ENCODE measurements at places on chromosomes 7 and 10. TPM values are rescaled to one million over a fixed set of nuclear protein-coding genes. Genes with fewer than 3 reads are reported as not detected.

The GIMAP1 gene
- 8.1 TPM for total RNA-seq

The NUTM2D gene
- 3.7 TPM for total RNA-seq

The PGAM2 gene
- total RNA-seq, result 1.3 TPM

The METTL27 gene
- 2.1 TPM for total RNA-seq

The KNDC1 gene
- total RNA-seq, result not detected

The LMOD2 gene
- not detected for total RNA-seq

The PLAU gene
- total RNA-seq, result not detected

The IL15RA gene
- total RNA-seq, result 4.4 TPM

GRCh38 chr10:122460891-122461293, 461 bp upstream of the HTRA1 start:
- H3K4me3 ChIP-seq, result peak overlapping the region; percentile 26
- peaks cover 72% of the 10 kb centered on the region for H3K27me3 ChIP-seq
- H3K36me3 ChIP-seq, result no peaks in the 10 kb centered on the region
- peaks cover 25% of the 10 kb centered on the region for H3K4me1 ChIP-seq
- no peak for DNase-seq

DNA sequence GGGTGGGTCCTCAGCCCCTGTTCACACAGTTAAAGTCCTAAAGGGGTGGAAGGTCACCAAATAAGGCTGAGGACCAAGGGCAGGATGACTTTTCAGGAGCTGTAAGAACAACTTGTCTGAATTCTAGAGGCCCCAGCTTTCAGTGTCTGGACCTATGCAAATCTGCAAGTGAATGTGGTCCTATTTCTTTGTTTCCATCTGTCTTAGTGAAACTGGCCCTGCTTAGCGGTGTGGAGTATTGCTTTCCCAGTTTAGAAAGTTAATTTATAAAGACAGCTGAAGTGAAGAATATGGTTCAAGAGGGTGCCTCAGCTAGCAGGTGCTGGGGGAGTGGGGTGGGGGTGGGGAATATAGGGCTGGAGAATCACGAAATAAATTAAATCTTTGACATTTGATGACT, 40.1 kb downstream of the HHEX start:
- no peak for DNase-seq
- no peaks in the 10 kb centered on the region for H3K4me1 ChIP-seq
- no peak overlapping the region for H3K27ac ChIP-seq
- H3K36me3 ChIP-seq, result no peaks in the 10 kb centered on the region

- H3K27me3 ChIP-seq, result no peaks in the 10 kb centered on the region
- peak; percentile 58 for DNase-seq
- H3K4me3 ChIP-seq, result peak overlapping the region; percentile 87
- no peaks in the 10 kb centered on the region for H3K36me3 ChIP-seq
- peak overlapping the region; percentile 71 for H3K27ac ChIP-seq
- peaks cover 33% of the 10 kb centered on the region for H3K4me1 ChIP-seq
Measured at GRCh38 chr7:139777133-139777891, 486 bp downstream of the HIPK2 start.

- no peak for DNase-seq
- H3K4me1 ChIP-seq, result no peaks in the 10 kb centered on the region
- H3K27me3 ChIP-seq, result no peaks in the 10 kb centered on the region
- no peak overlapping the region for H3K4me3 ChIP-seq
Measured at GRCh38 chr7:113480537-113480936, 362.2 kb upstream of the SMIM30 start.

- H3K4me1 ChIP-seq, result no peaks in the 10 kb centered on the region
- no peak overlapping the region for H3K27ac ChIP-seq
- H3K36me3 ChIP-seq, result no peaks in the 10 kb centered on the region
- no peak for DNase-seq
Measured at GRCh38 chr7:75646571-75647102, 92.1 kb downstream of the HIP1 start.

- H3K27ac ChIP-seq, result no peak overlapping the region
- no peak overlapping the region for H3K4me3 ChIP-seq
- H3K27me3 ChIP-seq, result peaks cover 2% of the 10 kb centered on the region
- no peaks in the 10 kb centered on the region for H3K36me3 ChIP-seq
- no peaks in the 10 kb centered on the region for H3K4me1 ChIP-seq
- no peak for DNase-seq
Measured at GRCh38 chr10:97574374-97575126, 2.0 kb downstream of the ANKRD2 start.

DNA sequence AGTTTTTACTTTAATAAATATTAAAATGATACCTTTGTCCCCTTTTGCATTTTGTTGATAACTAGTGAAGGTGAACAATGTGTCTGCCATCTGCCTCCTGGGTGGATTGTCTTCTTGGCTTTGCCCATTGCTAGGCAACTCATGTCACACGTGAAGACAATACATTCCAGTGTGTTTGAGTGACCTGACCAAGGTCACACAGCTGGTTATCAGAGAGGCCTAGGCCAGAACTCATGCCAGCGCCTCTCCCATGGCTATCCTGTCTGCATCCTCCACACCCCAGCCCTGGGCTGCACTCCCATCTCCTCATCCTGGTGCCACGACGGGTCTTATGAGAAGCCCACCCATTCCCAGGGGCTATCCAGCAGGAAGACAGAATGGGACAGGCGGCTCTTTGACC, 108.7 kb downstream of the PLCE1 start:
- no peak overlapping the region for H3K27ac ChIP-seq
- no peaks in the 10 kb centered on the region for H3K36me3 ChIP-seq
- no peaks in the 10 kb centered on the region for H3K4me1 ChIP-seq
- H3K27me3 ChIP-seq, result no peaks in the 10 kb centered on the region

- H3K27ac ChIP-seq, result no peak overlapping the region
- H3K27me3 ChIP-seq, result peaks cover 23% of the 10 kb centered on the region
- no peak overlapping the region for H3K4me3 ChIP-seq
- no peak for DNase-seq
- no peaks in the 10 kb centered on the region for H3K36me3 ChIP-seq
Measured at GRCh38 chr7:128243273-128243672, 2.2 kb downstream of the LEP start.

DNA sequence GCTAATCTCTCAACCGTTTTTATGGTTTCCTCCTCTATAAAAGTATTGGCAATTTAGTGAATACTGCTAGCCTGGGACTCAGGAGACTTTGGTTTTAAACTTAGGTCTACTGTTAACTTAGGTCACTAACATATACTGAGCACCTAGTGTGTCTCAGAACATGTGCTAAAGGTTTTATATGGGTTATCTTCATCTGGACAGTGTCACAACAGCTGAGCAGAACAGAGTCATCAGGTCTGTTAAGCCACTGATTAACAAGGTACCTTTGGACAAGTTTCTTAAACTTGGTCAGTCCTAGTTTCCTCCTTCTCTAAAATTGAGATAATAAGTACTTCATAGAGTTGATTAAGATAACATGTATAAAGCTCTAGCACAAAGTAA, 30.6 kb downstream of the NET1 start:
- peaks cover 6% of the 10 kb centered on the region for H3K4me1 ChIP-seq
- no peak for DNase-seq

DNA sequence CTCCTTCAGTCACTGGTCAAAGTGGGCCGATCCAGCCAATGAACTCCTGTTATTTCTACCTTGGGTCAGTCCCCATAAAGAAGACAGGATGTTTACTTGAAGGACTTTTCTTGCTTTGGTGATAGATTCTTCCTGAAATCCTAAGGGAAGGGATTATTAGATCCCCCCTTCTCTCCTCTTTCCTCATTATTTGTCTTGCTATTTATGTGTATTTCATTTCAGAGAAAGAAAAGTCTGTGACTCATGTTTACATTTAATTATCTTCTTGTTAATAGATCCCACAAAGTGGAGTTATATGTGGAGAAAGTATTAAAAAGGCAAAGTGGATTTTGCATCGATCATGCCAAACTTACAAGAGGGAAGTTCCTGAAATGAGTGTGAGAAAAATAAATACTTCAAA, 341.5 kb downstream of the PHTF2 start:
- H3K27ac ChIP-seq, result no peak overlapping the region
- H3K4me1 ChIP-seq, result no peaks in the 10 kb centered on the region
- H3K27me3 ChIP-seq, result no peaks in the 10 kb centered on the region
- H3K4me3 ChIP-seq, result no peak overlapping the region
- DNase-seq, result no peak

DNA sequence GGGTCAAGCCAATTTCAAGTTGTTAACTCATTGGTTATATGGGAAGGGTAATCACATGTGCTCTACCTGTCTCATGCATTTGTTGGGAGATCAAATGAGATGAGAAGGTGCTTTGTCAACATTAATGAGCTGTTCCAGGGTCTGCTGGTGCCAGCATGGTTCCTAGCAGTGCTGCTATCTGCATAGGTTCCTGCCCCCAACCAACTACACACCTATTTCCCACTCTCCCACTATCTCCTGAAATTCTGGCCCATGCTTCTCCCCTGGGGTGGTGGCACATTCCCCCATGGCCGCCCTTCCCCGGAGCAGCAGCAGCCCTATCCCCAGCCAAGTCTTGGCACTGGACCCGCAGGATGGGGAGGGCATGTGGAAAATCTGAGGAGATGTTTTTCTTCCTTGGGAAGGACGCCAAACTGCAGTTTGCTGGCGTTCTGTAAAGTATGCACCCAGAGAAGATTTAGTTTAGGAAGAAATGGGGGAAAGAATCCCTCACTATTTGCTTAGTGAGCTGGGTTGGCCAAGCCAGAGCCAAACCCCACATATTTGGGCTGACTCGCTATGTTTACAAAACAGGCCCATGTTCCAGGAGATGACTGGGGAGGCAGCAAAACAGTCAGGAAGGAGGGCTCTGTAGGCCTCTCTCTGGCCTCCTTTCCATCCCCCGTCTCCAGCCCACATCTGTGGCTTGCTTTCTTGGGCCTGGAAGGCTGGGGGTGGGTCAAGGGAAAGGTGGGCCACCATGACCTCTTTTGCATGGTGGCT, 42.5 kb downstream of the PPP1R3C start:
- H3K27ac ChIP-seq, result no peak overlapping the region
- H3K36me3 ChIP-seq, result no peaks in the 10 kb centered on the region
- no peaks in the 10 kb centered on the region for H3K4me1 ChIP-seq
- peaks cover 19% of the 10 kb centered on the region for H3K27me3 ChIP-seq

DNA sequence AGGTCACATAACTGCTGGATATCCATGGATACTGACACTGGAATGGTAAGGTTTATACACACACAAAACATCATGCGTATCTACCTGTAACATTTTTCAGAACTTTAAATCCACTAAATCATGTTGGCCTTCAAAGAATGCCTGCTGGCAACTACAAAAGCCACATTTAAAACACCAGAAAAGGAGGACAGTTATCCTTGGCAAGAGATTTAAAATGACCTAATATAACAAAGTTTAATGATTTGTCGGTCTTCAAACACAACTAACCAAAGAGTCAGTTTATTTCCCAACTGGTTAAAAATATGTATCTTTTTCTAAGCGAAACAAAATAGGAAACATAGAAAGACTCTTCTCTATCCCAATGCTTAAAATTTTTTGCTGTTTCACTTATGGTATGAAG, 24.0 kb downstream of the WAPL start:
- H3K4me1 ChIP-seq, result peaks cover 5% of the 10 kb centered on the region
- no peak overlapping the region for H3K27ac ChIP-seq
- no peaks in the 10 kb centered on the region for H3K27me3 ChIP-seq
- no peak overlapping the region for H3K4me3 ChIP-seq
- peaks cover 65% of the 10 kb centered on the region for H3K36me3 ChIP-seq

- no peak for DNase-seq
- H3K4me1 ChIP-seq, result peaks cover 2% of the 10 kb centered on the region
- no peak overlapping the region for H3K27ac ChIP-seq
Measured at GRCh38 chr10:117239051-117239450, 1.9 kb upstream of the SLC18A2 start.

DNA sequence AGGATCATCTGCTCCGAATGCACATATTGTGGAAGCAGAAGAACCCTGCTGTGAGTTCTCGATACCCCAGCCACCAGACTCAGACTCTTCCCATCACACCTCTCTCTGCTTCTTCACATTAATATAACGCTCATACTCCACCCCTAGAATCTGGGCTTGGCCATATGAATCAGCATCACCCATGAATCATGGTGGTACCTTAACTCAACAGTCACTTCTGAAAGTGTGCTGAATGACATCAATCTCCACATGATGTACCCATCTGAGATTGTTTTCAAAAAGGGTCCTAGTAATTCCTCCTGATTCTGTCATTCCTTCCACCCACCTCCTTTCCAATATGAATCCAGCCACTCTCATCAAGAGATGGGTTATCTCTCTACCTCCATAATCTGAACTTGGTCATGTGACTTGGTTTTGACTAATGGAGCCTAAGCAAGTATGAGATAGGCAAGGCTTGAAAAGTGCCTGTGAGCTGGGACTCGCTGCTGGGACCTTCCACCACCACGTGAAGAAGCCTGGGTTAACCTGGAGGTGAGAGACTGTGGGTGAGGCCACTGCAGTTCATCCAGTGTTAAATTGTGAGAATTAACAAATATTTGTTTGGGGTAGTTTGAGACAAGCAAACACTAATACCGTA, 15.4 kb downstream of the YWHAG start:
- peaks cover 39% of the 10 kb centered on the region for H3K36me3 ChIP-seq
- H3K27me3 ChIP-seq, result no peaks in the 10 kb centered on the region
- H3K27ac ChIP-seq, result no peak overlapping the region
- H3K4me3 ChIP-seq, result no peak overlapping the region
- H3K4me1 ChIP-seq, result peaks cover 28% of the 10 kb centered on the region

GRCh38 chr7:55623617-55624016, 51.3 kb upstream of the VOPP1 start:
- H3K27ac ChIP-seq, result no peak overlapping the region
- H3K4me1 ChIP-seq, result no peaks in the 10 kb centered on the region
- no peak overlapping the region for H3K4me3 ChIP-seq
- no peaks in the 10 kb centered on the region for H3K36me3 ChIP-seq

DNA sequence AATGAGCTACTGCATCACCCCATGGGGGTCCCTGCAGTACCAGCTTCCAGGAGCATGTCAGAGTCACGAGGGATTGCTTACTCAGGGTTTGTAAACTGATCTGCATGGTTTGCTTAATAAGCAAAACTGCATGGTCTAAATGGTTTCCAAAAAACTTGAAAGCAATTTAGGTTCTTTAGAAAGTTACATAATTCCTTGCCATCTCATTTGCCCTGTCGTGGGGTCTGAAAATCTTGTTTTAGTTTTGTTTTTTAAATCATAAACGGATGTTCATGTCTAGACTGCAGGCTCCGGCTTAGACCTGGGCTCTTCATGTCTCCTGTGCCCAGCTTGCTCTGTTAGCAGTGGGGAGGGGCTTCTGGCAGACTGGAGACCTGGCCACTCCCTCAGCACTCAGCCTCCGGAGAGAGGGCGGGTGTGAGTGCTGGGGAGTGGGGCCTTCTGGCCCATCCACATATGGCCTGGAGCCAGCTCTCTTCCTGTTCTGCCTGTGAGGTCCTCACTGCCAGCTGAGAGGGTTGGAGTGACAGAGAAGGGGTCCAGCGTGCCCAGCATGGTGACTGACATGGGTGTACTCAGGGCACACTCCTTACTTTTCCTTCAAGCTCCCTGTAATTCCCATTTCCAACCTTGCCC, 17.5 kb downstream of the PRF1 start:
- no peak overlapping the region for H3K4me3 ChIP-seq
- no peak for DNase-seq
- H3K27me3 ChIP-seq, result no peaks in the 10 kb centered on the region
- H3K36me3 ChIP-seq, result no peaks in the 10 kb centered on the region
- no peak overlapping the region for H3K27ac ChIP-seq

All from CD4-positive, alpha-beta T cell (primary cell).